Stimulated activated CD8-positive, alpha-beta memory T cell treated with anti-CD3 and anti-CD28 coated beads, Interleukin-7, amount 100 ng/mL, for 1 hour (primary cell): ENCODE measurements at places on chromosomes 7 and 10.

DNA sequence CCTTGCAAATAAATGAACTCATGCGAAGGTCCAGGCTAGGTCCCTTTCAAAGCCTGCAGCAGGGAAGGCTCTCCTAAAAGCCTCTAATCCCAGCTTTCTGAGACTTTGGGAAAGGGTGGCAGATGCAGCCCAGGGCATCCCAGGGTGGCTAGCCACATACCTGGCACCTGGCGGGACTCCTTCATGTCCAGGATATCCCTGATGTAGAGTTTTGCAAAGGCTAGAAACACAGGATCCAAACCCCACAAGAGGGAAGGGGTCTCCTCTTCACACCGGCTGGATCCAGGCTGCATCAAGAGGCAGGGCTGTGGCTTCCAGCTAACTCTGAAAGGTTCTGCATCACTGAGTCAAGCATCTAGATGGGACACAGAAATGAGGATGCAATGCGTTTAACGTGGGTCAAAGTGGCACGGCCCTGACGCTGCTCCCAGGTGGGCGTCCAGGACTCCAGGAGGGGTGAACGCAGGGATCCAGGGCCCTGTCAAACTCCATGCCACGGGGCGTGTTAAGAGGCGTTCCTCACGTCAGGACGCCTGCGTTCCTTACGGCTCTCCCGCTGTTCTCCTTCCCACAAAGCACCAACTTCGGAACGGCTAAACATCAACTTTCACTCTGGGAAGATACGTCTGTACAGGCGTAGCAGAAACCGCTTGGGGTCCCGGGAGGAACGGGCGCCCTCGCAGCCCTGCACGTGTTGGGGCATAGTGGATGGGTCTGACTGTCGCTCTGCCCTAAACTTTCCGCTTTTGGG, 507 bp downstream of the STN1 start:
- no peak for DNase-seq

- DNase-seq = no peak
These were observed 73.9 kb downstream of the SH3PXD2A start for GRCh38 chr10:103781329-103782061.

GRCh38 chr10:19704544-19704943, 111.7 kb upstream of the PLXDC2 start:
- no peak for DNase-seq

DNA sequence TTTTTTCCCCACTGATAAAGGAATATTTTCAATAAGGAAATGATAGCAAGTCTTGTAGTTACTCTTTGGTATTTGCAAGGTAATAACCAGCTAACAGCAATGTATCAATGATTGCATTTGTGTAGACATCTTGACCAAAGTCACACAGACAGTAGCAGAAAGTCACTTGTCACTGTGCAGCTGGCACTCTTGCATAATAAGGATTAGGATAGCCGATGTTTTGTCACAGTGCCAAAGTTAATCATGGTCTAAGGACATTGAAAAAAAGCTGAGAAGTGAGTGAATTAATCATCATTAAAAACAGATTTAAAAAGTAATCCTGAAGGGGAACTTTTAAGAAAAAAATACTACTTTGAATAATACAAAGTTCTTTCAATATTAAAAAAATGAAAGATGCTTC, 834.3 kb upstream of the C7orf33 start:
- no peak for DNase-seq

- no peak for DNase-seq
These were observed 66.6 kb downstream of the GLCCI1 start for GRCh38 chr7:8035192-8035591.

DNA sequence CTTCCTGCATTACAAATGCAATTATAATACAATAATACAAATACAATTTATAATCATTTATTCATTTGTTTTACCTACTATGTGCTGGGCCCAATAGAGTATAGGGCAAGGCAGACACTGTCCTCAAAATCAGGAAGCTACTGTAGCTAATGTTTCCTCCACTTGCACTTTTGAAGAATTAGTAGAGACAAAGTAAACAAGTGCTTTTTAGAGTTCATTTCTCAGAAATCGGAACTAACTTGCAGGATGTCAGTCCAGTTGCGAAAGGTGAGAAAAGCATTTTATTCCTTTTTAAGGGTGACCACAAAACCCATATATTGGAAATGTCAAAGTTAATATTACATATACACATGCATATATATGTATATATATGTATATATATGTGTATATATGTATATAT, 14.2 kb downstream of the ADRB1 start:
- DNase-seq = no peak

DNA sequence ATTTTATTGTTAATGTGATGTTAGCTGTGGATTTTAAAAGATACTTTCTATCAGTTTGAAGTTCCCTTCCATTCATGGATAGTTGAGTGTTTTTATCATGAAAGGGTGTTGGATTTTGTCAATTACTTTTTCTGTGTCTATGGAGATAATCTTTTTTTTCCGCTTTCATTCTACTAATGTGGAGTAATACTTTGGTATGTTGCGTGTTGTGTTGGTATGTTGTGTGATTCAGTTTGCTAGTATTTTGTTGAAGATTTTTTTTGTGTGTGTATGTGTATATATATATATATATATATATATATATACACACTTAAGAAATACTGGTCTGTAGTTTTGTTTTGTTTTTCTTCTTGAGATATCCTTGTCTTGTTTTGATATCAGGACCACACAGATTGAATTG, 100.3 kb downstream of the CCSER2 start:
- no peak for DNase-seq

- DNase-seq = no peak
These were observed 55.6 kb downstream of the CHST15 start for GRCh38 chr10:124037784-124038183.

GRCh38 chr10:132506711-132507408, 30.7 kb upstream of the INPP5A start:
- no peak for DNase-seq

DNA sequence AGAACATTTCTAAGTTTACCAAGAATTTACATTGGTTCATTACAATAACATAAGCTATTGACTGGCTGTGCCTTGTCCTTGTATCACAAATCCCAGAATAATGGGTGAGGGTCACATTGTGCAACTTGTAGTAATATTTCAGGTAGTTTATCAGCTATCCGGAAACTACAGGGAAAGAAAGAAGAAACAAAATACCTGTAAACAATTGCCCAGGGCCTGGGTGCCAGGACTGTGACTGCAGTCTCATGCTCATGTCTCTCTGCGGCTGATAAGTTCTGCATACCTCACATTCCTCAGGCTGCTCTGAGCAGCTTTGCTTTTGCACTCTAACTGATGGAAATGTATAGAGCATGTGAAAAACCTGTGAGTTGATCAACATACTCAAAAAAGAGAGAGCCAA, 131.8 kb upstream of the TRIM24 start:
- DNase-seq = no peak

DNA sequence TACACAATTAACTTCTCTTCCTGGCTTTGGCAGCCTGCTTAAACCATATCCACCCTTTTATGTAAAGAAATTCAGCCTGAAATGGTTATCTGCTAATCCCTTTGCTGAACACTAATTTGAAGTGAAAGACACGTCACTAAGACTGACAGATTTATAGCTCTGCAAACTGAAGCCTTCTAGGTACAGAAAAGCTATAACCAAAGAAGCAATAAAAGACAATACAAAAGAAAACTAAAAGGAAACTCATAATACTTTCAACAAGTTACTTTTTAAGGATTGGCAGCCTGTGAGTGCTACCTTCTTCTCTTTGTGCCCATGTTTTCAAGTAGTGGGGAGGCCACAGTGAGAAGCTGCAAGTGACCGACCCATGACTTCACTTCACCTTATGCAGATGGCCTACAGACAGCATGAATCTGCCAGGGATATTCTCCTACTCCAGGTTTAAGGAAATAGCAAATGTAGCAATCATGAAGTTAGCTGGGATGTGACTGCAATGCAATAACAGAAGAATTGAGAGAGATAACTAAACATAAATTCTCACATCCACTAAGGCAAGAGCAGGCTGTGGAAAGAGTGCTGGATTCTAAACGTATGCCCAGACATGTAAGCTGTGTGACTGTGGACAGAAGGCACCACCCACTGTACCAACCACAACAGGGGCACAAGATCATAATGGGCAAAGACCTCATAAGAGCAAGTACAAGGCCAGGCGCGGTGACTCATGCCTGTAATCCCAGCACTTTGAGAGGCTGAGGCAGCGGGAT, 10.7 kb upstream of the SPOCK2 start:
- DNase-seq = no peak

DNA sequence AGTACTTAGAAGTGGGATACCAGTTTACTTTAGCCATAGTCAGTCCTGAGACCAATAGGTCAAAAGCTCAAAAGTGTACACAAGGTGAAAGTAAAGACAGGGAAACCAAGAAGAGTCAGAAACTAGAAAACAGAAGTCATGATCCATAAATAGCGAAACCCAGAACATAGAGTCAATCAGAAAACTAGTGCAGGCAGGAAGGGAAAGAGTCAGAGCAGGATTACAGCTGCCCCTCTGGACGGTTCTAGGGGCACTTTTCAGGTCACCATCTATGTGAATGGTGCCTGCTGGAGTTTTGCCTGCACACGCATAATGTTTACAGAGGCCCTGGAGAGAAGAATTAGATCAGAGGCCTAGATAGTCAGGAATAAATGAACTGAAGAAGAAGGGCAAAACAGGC, 22.4 kb upstream of the DMTF1 start:
- DNase-seq = no peak

DNA sequence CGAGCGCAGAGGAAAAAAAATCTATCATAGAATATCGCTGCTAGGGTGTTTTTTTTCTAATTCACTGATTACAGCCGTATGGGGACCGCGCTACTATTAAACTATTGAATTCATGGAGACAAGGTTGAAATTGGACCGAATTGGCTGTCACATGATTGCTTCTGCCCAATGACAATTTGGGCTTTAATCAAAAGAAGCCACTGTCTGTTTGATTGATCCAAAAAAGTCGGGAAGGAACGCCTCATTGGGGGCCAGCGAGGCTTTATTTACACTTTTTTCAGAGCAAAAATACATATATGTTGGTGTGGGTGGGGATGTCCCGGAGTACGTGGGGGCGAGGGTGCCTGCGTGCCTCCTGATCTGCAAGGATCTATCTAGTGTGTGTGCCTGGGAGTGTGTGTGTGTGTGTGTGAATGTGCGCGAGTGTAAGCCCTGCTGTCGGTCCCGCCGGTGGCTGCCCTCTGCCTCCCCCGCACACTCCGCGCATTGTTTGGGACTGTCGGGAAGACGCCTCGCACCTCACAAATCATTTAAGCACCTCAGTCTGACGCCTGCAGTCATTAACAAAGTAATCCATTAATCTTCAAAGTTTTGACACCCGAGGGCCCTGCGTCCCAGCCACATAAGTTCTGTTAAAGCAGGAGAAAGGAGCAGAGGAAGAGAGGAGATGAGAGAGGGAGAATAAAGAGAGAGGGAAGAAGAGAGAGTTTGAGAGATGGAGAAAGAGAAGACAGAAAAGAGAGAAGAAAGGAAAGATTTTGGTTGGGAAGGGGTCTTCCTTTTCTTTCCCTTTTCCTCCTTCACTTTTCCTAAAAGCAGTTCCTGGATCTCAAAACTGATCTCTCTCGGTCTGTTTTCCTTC, at the start of gene HOXA2:
Gene HOXA2, minus strand, starts transcription at position 103 of the 862 bp plus-strand sequence. CDS start 183 bp downstream, outside the sequence.
- no peak for DNase-seq

GRCh38 chr7:24052572-24053260, 231.3 kb upstream of the NPY start:
- no peak for DNase-seq

GRCh38 chr10:124566981-124567835, 105.6 kb downstream of the LHPP start:
- no peak for DNase-seq

DNA sequence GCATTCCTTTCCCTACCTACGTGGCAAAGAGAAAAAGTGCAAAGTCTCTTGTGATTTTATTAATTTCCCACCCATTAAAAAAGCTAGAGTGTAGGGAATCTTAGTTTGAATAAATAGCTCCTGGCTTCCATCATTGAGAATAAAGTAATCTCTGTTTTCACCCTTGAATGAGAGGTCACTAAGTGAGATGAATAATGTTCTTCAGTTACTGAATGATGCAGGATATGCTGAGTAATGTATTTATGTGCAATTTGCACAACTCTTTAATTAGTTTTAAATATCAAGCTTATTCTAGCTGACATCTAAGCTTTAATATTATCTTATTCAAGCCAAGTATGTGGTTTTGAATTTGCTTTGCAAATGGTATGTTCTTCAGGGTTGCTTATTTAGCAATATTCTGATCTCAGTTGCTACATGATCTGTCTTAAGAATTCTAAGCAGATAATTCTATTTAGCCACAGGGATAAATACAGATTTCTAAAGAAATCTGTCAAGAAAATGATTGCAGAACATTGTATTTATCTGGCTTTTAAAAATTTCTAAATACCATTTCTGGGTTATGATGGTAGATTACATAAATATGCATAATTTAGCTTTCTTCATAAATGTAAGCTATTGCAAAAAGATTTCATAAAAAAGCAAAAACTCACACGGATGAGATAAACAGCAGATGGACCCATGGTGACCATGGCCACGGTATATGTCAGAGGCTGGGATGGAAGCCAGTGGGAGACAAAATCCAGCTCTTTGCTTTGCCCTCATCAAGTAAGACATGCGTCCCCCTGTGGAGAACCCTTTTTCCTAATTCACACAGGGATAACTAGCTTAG, 141.0 kb downstream of the MACC1 start:
- DNase-seq = no peak

DNA sequence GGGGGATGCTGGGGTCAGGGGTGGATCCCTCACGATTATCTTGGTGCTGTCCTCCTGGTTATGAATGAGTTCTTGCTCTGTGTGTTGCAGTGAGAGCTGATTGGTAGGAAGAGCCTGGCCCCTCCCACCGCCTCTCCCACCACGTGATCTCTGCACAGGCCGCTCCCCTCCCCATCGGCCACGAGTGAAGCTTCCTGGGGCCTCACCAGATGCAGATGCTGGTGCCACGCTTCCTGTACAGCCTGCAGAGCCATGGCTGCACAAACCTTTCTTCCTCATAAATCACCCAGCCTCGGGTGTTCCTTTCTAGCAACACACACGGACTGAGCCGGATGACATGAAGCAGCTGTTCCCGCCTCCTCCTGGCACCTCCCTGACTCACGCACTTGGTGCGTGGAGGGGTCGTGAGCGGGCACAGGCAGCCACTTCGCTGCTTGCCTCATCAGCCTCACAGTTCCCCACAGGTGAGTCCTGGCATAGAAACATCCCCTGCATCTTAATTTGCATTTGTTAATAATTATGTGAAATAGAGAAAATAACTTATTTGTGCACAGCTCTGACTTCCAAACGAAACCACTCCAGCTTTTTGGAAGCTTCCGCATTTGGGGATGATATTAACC, 210.8 kb downstream of the ADARB2 start:
- no peak for DNase-seq

- DNase-seq = no peak
These were observed 41.5 kb downstream of the PYROXD2 start for GRCh38 chr10:98373260-98374040.

DNA sequence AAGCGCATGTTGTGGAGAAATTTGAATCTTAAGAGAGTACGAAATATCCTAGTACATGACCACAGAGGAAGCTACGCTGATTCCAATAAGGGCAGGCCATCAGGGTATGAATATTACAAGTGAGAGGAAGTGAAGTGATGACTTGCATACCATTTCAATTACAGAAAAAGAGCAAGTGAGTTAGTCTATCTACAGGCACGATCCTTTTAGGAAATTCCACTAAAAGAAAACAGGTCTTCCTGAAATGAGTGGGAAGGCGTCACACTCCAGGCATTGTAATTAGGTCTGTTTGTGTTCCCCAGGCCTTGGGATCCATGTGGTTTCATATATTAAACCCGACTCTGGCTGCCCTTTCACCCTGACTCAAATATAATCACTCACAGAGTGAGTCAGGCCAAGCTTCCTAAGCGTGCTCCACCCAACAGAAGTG, 152.5 kb downstream of the SEMA3A start:
- no peak for DNase-seq
